Heart left ventricle (tissue), 16 donors: ENCODE measurements at places on chromosomes 12 and 14. TPM values are rescaled to one million over a fixed set of nuclear protein-coding genes. Genes with fewer than 3 reads are reported as not detected.

ATG101 gene
- polyA plus RNA-seq, result 108 TPM

DNA sequence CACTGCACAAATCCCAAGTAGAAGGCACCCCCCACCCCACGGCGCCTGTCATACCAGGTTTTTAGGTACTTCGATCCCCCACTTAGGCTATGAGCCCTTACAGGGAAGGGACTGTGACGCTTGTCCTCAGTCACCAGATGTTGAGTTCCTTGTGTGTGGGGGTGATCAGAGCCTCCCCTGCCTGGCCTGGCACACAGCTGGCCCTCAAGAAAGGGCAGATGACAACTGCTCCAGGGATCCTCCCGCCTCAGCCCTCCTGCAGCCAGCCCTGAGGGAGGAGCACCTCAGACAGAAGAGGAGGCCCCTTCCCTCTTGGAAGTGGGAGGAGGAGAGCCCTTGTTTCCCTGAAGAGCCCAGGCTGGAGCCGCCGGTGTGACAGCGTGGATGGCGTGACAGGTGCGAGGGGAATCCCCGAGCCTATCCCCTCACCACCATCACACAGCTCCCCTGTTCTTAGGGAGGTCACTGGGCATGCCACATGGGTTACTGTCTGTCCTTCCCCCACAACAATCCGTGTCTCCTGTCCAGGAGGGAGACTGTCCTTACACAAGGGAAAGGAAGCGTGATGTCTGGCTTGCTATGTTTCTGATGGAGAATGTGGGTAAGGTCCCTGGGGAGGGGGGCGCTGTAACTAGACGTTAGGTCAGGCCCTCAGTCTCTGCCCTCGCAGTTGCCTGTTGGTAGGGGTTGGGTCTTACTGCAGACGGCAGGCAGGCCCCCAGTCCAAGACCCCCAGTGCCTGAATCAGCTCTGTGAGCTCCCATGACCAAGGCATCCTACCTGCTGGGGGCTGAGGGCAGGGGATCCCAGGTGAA is 31.4 kb downstream of the P2RX4 start:
- DNase-seq, result no peak
- peak overlapping the region; percentile 37 for H3K27ac ChIP-seq
- H3K27me3 ChIP-seq, result no peaks in the 10 kb centered on the region
- H3K4me3 ChIP-seq, result peak overlapping the region; percentile 47
- peaks cover 46% of the 10 kb centered on the region for H3K36me3 ChIP-seq
- peaks cover 43% of the 10 kb centered on the region for H3K4me1 ChIP-seq

DNA sequence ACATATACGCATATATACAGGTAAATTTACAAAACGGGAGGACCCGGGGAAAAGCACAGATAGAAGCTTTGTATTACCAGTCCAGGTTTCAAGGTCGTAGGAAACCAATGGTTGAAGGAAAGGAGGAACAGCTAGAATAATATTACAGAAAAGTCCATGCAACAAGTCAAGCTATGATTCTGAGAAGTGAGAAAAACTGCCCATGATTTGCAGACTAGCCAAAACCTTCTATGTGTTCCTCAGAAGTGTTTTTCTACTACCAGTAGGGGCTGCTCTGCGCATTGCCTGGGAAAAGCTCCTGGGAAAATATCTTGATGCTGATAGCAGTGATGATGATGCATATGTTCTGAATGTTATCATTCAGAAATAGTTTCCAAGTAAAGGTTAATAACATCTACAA is 2.2 kb downstream of the PDZRN4 start:
- H3K27me3 ChIP-seq, result peaks cover 40% of the 10 kb centered on the region
- H3K27ac ChIP-seq, result no peak overlapping the region
- no peak for DNase-seq
- no peaks in the 10 kb centered on the region for H3K4me1 ChIP-seq

ABHD4 gene
- 18.0 TPM for polyA plus RNA-seq

GRCh38 chr14:31842899-31843298 is 234.2 kb upstream of the ARHGAP5 start:
- H3K36me3 ChIP-seq, result no peaks in the 10 kb centered on the region
- no peak overlapping the region for H3K4me3 ChIP-seq
- no peaks in the 10 kb centered on the region for H3K27me3 ChIP-seq
- no peaks in the 10 kb centered on the region for H3K4me1 ChIP-seq
- no peak for DNase-seq

TAS2R50 gene
- polyA plus RNA-seq, result 0.27 TPM

DNA sequence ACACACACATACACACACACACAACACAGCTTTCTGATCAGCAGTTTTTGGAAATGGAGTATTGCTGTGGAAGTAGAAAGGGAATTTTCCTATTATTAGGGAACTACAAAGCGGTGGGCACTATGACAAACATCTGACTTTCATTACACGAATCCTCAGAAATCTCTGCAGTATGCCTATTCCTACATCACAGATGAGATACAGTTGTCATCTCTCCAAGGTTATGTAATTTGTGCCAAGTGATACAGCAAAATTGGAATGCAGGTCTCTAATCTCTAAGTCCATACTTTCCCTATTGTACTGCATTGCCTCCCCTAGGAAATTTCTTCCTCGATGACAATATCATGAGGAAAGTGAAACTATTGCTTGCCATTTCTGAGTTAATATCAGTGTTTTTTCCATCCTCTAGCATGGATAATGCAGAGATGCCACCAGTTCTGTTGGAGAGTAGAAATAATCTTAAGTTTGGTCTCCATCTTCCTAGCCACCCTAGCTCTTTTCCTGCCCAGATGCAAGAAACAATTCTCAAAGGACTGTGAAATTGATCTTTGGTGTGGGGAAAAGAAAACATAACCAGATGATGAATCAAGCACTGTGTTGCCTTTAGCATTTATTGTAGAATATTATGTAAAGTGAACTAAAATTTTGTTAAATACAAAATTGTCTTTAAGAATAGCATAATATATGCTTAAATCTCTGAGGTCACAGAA is 94.7 kb downstream of the ERGIC2 start:
- no peaks in the 10 kb centered on the region for H3K4me1 ChIP-seq
- no peaks in the 10 kb centered on the region for H3K27me3 ChIP-seq
- no peak for DNase-seq
- no peaks in the 10 kb centered on the region for H3K36me3 ChIP-seq
- no peak overlapping the region for H3K4me3 ChIP-seq
- H3K27ac ChIP-seq, result no peak overlapping the region

DNA sequence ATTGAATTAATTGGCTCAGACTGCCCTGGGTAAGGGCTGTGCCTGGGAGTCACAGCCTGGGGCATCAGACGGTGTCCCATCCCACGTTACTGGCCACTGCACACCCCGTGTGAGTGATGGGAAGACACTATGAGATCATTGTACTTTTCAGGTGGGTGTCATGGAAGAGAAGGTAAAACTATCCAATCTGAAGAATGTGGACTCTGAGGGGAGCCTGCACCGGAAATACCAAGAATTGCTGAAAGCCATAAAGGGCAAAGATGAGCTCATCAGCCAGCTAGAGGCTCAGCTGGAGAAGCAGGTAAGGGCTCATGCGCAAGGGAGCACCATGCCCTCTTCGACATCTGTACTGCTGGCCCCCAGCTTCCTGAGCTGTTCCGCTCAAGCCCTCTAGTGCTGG is 24.0 kb downstream of the PLEKHH1 start:
- no peak overlapping the region for H3K27ac ChIP-seq
- H3K36me3 ChIP-seq, result no peaks in the 10 kb centered on the region
- H3K27me3 ChIP-seq, result no peaks in the 10 kb centered on the region

GRCh38 chr14:99472937-99473336 is 7.7 kb downstream of the SETD3 start:
- no peak overlapping the region for H3K4me3 ChIP-seq
- no peak overlapping the region for H3K27ac ChIP-seq
- peaks cover 62% of the 10 kb centered on the region for H3K4me1 ChIP-seq
- DNase-seq, result no peak
- H3K36me3 ChIP-seq, result no peaks in the 10 kb centered on the region

GRCh38 chr14:65071544-65071943 is 30.8 kb downstream of the MAX start:
- H3K4me1 ChIP-seq, result peaks cover 58% of the 10 kb centered on the region
- DNase-seq, result no peak
- peak overlapping the region; percentile 55 for H3K27ac ChIP-seq
- no peaks in the 10 kb centered on the region for H3K27me3 ChIP-seq
- H3K4me3 ChIP-seq, result no peak overlapping the region

DNA sequence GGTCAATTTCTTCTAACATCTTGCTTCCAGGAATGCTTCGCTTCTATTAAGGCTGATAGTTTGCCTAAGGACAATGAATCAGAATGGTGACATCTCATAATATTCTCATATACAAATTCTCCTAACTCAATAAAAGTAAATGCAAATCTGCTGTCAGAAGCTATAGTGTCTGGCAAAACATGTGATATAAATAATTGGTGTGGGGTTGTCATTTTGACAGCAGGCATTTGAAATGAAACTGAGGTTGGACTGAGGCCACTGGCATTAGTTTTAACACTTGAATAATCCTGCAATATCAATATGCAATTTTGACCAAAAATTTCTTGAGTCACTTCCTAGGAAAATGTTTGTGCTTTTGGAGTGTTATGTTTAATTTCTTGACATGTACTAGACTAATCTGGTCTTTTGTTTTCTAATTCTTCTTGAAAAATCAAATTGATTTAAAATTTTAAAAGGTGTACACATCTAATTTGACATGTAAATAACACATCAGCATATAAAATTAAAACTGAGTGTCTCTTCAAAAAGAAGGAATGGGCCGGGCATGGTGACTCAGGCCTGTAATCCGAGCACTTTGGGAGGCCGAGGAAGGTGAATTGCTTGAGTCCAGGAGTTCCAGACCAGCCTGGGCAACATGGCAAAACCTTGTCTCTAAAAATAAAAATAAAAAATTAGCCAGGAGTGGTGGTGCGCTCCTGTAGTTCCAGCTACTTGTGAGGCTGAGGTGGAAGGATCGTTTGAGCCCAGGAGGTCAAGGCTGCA is 92.3 kb upstream of the BTG1 start:
- H3K4me1 ChIP-seq, result no peaks in the 10 kb centered on the region
- H3K36me3 ChIP-seq, result no peaks in the 10 kb centered on the region
- H3K27ac ChIP-seq, result no peak overlapping the region

GRCh38 chr12:76804435-76804976 is 40.6 kb downstream of the ZDHHC17 start:
- H3K4me3 ChIP-seq, result no peak overlapping the region
- H3K27me3 ChIP-seq, result no peaks in the 10 kb centered on the region
- H3K36me3 ChIP-seq, result peaks cover 12% of the 10 kb centered on the region
- no peaks in the 10 kb centered on the region for H3K4me1 ChIP-seq
